ENCODE measurements at places on chromosomes 13 and 19. TPM values are rescaled to one million over a fixed set of nuclear protein-coding genes. Genes with fewer than 3 reads are reported as not detected.

- no peak for DNase-seq
Measured at GRCh38 chr13:49977992-49978391, 18.9 kb upstream of the TRIM13 start.

- DNase-seq = no peak
Measured at GRCh38 chr13:74253161-74253560, 119.0 kb upstream of the KLF12 start.

GRCh38 chr13:86681223-86681622 lies 882.0 kb upstream of the SLITRK6 start:
- no peak for DNase-seq

The KIR2DL1 gene
- total RNA-seq = not detected

- DNase-seq = no peak
Measured at GRCh38 chr13:47747901-47748300, 253.2 kb downstream of the SUCLA2 start.

The MBD3L2 gene
- not detected for total RNA-seq

- DNase-seq = no peak
Measured at GRCh38 chr13:50387051-50387581, 371.9 kb downstream of the KCNRG start.

GRCh38 chr13:98853771-98854221 lies 101.3 kb upstream of the SLC15A1 start:
- no peak for DNase-seq

DNA sequence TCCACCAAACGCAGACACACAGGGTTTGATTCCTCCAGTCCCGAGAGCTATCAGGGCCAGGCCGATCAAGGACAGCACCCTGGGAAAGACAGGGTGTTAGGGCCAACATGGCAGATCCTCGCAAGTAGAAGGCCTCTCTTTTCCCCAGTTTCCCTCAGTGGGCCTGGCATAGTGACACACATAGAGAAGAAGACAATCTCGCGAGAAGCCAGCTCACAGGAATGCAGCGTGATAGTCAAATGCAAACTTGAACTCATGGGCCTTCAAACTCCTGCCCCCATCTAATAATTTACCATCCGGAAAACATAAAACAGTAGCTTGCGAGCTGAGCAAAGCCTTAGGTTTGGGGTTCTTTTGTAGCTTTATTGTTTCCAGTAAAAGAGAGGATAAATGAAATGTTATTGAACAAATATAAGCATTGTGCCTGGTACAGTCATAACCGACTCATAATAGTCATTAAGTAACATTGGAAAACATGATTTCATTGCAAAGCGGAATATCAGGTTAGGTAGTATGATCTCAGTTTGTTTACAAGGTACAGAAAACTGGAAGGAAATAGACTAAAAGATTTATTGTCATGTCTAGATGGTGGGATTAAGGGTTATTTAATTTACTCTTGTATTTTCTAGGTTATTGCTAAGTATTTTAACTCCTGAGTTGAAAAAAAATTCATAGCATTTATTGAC lies 30.5 kb downstream of the SLC15A1 start:
- no peak for DNase-seq

DNA sequence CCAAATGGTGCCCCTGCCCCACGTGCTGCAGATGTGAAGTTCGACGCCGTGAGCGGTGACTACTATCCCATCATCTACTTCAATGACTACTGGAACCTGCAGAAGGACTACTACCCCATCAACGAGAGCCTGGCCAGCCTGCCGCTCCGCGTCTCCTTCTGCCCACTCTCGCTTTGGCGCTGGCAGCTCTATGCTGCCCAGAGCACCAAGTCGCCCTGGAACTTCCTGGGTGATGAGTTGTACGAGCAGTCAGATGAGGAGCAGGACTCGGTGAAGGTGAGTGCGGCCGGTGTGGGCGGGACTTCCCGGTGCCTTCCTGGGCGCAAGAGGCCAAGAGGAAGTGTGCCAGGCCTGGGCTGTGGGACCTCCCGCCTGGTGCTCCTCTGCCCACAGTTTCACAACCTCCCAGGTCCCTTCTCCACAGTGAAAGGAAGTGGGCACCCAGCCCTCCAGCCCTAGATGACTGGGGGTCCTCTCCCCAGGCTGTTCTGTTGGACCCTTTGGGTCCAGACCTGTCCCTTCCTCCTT lies 14.1 kb upstream of the RELB start:
- DNase-seq = no peak

- DNase-seq = no peak
Measured at GRCh38 chr13:20460761-20461160, 64.9 kb downstream of the CRYL1 start.

The MCF2L gene
- total RNA-seq = 46.9 TPM

DNA sequence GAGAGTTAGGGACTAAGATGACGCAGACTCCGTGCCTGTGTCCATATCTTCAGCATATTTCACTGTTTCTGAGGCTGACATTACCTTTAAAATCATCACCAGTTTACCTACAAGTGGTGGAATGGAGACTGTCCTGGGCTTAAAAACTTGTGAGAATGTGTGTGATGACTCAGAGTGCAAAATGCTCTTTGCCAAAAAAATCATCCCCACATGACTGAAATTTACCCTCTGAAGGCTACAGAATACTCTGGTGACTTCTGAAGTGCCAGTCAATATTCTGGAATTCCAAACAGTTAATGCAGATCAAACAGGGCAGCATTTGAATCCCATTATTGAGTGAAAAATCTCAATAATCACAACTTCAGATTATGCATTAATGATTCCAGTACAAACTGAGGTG lies 901.4 kb downstream of the EFNB2 start:
- no peak for DNase-seq
